Iris pigment epithelial cell (primary cell): ENCODE measurements at places on chromosomes 7 and 10.
A peak's percentile ranks its signal among the peaks of the same experiment; 100 is the strongest.

- peak; percentile 39 for DNase-seq
Observed at GRCh38 chr10:97791824-97792721, 20.3 kb upstream of the SFRP5 start.

GRCh38 chr7:128103498-128104107 is 72.4 kb upstream of the LRRC4 start:
- no peak for DNase-seq

DNA sequence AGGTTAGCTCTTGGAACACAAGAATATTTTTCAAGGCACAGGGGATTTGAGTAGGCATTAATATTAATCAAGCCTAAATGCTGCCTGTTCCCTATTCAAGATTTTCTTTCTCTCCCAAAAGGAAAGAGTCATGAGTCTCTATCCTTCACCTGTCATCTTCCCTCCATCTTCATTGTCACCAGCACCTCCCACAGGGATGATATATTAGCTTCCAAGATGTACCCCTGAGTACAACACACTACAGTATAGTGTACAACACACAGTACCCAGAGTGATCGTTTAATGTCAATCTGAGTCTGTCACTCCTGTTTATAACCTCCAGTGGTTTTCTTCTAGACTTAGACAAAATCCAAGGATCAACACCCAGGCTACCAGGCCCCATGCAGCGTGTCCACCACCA is 50.1 kb downstream of the FAM13C start:
- DNase-seq: no peak

- no peak for DNase-seq
Observed at GRCh38 chr7:96667026-96667425, 42.6 kb downstream of the SEM1 start.

DNA sequence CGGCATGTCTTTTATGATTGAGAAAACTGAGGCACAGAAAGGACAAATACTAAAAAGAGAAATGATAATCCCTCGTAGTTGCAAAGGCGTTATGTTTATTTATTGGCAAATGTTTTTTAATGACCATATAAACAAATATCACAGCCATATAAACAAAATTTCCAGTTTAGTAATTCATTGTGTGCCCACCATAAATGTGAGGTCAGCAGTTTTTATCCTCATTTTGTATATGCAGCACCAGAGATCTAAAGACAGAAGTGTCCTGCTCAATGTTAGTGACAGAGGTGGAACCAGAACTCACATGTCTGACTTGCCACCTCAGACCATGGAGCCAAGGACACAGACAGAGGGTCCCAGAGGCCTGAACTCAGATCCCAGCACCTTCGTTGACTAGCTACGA is 14.1 kb downstream of the CNNM1 start:
- DNase-seq: no peak

GRCh38 chr7:32037650-32038198 is 32.5 kb downstream of the PDE1C start:
- DNase-seq: no peak

DNA sequence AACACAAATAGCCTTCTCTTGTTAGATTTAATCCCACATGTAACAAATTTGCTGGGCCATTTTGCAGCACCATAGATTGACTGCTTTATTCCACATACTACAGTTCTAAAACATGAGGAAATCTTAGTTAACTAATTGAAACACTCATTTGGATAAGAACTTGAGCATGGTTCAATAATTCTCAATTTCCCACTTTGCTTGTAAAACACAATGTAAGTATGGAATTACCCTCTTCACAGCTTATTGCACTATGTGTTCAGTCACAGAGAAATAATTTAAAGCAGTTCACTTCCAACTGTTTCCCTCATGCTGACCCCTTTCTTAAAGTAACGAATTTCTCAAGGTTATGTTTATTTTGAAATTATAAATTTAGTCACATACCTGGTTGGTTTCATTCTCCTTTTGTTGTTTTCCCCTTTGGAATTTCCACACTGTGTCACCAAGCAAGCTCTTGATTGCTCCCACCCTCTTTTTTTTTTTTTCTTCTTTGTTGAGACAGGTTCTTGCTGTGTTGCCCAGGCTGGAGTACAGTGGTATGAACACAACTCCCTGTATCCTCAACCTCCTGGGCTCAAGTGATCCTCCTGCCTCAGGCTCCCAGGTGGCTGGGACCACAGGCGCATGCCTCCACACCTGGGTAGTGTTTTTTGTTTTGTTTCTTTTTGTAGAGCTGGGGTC is 425.4 kb downstream of the EXOC4 start:
- DNase-seq: no peak

GRCh38 chr10:75696536-75696935 is 265.1 kb downstream of the LRMDA start:
- no peak for DNase-seq

DNA sequence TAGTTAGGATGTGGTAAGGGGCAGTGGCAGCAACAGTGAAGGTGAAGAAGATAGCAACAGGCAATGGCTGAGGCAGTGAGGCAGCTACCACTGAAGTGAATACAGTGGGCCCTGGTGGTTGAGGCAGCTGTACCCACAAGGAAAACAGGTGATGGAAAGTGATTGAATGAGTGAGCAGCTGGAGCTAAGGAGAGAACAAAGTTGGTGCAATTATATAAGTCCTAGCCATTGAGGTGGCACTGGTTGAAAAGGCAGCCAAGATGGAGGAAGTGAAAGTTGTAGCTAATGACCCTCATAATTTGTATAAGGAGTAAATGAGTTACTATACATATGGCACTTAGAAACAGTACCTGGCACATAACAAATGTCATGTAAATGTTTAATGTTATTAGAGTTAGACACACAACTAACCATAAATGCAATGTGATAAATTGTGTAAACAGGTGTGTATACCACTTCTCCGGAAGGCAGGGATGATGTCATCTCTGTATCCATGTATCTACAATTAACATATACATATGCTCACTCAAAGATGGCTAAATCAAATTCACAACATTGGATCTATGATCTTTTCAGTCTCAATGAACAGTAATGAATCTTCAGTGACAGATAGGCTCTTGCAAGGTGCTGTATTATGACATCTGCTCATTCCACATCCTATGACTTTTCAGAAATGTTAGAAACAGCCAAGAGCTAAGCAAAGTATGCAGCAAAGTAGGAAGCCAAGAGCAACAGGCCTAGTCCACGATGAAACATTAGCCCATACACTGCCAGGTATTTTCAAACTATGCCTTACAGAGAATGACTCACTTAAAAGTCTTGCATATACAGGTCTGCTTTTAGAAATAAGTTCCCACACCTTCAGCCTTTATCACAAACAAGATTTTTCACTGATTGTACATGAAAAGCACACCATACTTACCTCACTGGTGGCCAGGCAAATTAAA is 10.7 kb downstream of the XPNPEP1 start:
- DNase-seq: peak; percentile 90
